ENCODE measurements at places on chromosomes 5 and 9.

- peak; percentile 21 for DNase-seq
Measured at GRCh38 chr5:120615967-120616645, 152.0 kb downstream of the PRR16 start.

- DNase-seq: no peak
Measured at GRCh38 chr5:45288746-45289145, 407.4 kb downstream of the HCN1 start.

DNA sequence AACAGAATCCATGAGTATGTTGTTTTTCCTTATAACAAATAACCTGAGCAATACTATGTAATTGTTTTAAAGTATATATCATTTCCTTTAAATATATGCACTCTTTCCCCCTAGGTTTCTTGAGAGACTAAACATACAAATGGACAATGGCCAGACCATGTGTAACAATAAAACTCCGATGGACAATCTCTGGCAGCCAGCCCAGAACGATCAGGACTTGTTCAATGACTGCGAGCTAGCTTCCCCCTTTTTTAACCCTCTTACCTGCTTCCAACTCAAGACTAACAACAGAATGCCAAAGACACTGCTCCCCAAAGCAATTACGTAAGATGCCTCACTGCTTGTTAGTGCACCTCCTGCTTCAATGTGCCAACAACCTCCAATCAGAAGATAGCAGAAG, 94.9 kb downstream of the HTR4 start:
- no peak for DNase-seq

DNA sequence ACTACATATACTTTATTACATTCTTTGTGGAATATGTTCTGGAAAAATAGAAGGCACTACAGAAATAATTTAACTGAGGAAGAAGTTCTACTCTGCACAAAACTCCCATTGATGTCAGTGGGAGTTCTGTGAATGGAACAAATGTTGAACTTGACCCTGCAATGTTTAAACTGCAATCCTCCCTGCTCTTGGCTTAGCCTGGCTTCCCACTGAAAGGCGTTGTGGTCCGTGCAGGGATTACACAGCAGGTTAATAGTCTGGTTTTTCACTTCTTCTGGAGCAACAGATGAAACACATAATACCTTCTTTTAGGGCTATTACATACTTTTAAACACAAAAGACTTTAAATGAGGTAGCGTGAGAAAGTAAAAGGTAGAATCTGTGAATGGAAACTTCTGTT, 12.9 kb upstream of the ERBIN start:
- no peak for DNase-seq

- no peak for DNase-seq
Measured at GRCh38 chr9:15390201-15390600, 32.5 kb upstream of the SNAPC3 start.

DNA sequence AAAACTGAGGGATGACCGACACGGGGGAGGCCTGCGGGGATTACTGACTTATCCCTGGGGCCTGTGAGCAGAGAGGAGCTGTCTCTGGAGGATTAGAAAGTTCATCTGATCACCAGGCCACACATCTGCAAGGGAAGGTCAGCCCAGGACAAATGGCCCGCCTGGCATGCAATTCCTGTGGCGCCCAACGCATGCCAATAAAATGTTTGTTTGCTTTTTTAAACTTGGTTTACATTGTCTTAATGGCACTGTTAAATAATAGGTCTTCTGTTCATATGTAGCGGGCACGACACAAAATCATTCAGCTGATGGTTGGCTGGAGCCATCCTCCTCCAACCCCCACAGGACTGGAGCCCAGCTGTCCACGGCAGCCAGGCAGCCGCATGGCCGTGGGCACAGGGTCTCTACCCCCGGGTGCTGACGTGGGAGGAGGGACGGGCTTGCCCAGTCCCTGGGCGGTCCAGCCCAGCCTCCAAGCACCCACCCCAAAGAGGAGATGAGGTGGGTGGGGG, 41.0 kb upstream of the SLC12A7 start:
- DNase-seq: no peak

- no peak for DNase-seq
Measured at GRCh38 chr9:130024597-130024994, 18.4 kb downstream of the FNBP1 start.

DNA sequence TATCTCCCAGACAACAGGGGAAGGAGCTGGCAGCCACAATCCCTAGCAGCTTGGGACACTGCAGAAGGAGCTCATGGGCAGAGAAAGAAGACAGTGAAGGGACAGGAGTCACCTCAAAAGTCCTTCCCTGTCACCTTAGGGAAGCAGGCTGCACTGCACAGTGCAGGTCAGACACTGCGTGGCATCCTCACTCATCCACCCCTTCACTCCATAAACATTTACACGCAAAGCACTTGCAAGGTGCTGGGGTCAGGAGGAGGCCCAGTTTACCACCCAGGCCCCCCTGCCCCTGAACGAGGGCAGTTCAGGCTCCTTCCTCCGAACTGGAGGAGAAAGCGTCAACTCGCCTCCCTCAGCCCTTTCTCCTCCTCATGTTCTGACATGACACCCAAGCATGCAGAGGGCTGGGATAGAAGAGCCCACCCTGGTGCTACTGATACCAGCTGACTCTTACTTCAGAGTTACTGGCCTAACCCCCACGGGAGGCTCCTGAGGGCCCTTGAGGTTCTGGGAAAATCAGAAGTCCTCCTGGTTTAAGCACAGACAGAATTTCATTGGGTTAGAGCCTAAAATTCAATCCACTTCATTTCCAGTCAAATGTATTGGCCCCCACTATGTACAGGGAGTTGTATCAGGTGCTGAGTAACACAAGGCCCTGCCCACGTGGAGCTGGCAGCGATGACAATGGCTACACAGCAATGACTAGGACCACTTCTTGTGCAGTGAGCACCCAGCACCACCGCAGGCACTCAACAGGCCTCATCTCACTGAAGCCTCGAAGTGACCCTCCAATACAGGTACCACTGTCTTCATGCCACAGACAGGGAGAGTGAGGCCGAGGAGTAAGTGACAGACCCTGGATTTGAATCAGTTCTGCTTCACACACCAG, 70.4 kb downstream of the RAPGEF1 start:
- DNase-seq: peak; percentile 62

DNA sequence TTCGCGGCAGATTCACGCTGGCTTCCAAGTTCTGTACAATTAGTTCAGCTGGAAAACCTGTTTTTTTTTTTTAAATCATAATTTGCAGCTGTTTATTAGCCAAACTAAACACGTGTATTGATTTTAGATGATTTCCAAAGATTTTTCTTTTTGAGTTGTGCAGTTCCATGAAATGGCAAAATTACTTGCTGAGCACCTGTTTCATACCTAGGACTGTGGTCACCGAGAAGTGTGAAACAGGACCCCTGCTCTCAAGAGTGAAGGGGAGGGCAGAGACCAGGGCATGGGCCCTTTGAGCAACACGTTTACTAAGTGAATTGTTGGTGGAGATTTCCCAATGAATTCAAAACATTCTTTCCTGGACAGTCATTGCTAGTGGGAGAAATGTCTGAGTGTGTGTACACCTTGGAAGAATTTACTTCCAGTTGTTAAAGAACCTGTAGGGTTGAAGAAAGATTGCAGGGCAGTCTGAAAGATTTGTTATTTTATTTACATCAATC, 688 bp downstream of the SNX24 start:
- no peak for DNase-seq

GRCh38 chr9:125375820-125376219, 114.2 kb downstream of the GAPVD1 start:
- DNase-seq: no peak

- peak; percentile 1 for DNase-seq
Measured at GRCh38 chr5:38888041-38888440, 42.2 kb downstream of the OSMR start.

DNA sequence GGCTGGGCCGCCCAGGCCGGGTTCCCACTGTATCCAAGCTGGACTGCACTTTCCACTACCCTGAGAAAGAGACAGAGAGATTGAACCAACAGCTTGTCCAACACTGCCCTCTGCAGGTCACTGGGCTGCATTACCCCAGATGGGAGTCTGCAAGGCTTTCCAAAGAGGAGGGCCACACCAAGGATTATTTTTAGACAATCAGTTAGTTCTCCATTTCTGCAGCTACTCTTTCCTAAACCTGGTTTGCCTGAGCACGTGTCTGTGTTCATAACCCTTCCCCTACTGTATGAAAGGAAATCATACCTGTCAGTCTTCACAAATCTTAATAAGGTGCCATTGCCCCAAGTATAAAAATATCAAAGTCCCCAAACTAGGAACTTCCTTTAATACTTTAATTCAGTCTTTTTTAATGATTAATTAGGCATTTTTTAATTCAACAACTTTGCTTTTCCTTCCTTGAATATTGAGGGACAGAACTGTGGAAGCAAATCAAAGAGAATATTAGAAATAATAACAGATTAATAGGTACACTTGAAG, 13.4 kb upstream of the FGF1 start:
- peak; percentile 88 for DNase-seq

GRCh38 chr9:13556656-13557055, 277.2 kb upstream of the MPDZ start:
- no peak for DNase-seq

GRCh38 chr5:76125888-76126287, 42.7 kb downstream of the SV2C start:
- DNase-seq: peak; percentile 8

- no peak for DNase-seq
Measured at GRCh38 chr9:6078382-6079105, 63.1 kb upstream of the RANBP6 start.

- peak; percentile 47 for DNase-seq
Measured at GRCh38 chr5:145965804-145966203, 29.4 kb downstream of the SH3RF2 start.

DNA sequence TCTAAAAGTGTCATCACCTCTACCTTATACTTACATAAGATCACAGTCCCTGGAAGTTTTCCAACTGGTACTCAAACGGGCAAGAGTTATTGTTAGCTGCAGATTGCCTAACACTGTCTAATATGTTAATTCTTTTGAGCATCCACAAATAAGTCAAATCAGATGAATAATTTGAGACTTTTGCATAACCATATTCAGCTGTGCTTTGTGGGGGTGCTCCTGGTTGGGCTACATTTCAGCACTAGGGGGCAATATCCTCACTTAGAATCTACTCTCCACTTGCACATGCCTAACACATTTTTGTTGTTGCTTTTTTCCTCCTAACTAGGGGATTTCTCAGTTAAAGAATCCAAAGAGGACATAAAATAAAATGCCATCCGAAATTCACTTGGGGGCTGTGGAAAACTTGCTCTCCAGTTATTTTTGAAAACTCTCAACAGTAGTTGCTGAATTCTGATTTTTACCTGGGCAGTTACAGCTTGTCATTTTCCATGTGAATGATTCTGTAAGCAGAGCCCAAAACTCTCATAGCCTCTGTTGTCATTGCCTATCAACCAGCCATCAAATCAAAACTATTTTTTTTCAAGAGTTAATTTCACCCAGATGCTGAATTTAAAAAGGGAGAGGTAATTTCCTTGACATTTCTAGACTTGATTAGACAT, 71.5 kb downstream of the TRIM36 start:
- DNase-seq: peak; percentile 76

DNA sequence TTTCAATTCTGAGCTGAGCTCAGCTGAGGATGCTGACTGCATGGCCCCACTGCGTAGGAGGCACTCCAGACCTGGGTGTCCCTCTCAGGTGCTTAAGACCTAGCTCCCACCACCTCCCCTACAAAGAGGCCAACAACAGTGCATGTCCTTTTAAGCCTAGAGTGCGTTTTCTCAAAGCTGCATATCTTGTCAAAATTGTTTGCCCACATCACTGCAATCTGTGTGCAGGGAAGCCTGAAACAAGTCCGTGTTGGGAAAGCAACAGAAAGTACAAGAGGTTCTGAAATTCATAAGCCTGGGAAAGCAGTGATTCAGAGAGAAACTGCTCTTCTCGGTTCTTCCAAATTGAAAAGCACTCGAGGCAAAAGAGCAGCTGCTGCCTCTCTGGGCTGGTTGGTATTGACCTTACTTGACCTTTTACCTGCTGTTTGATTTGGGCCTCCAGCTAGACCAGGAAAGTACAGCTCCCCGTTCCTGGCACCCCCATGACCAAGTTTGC, 238.4 kb downstream of the NR2F1-AS1 start:
- no peak for DNase-seq

DNA sequence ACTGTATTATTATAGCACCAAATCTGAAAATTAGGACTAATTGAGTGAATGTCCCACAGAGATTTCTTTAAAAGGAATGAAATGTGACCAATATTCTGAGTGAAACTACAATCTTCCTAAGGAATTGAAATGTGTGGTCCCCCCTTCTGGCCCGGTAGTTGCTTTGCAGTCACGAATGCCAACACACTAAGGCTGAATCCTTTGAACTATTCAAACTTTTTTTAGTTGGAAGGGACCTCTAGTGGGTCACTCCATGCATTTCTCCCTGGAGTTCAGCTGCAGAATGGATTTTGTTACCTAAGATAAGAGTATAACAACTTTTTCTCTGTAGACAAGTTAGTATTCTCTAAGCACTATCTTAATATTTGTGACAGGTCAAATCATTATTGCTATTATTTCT, 2.8 kb downstream of the CDH6 start:
- no peak for DNase-seq

Data from suppressor macrophage treated with lipopolysaccharide for 1 hour (primary cell).